ENCODE measurements at places on chromosomes 1 and 21.

DNA sequence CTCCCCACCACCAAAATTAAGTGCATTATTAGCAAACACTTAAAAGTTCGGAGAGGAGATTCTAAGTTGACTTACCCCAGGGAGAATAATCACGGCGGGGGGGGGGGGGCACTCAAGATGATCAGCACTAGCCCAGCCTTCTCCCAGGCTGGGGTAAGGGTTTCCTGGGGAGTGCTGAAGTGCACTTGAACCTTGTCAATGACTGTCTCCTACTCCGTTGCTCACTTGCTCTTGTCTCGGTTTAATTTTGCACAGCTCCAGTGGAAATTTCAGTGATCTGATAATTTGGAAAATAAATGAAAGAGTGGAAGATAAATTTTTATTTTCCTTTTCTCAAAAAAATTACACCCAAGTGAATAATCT is 59.2 kb downstream of the PBX1 start:
- no peak for DNase-seq

- no peak for DNase-seq
These were observed 39.5 kb upstream of the FAM20B start for GRCh38 chr1:178986204-178986603.

GRCh38 chr1:216960716-216961115 is 237.5 kb upstream of the ESRRG start:
- DNase-seq: no peak

GRCh38 chr1:89877756-89878155 is 56.9 kb downstream of the LRRC8D start:
- DNase-seq: no peak

DNA sequence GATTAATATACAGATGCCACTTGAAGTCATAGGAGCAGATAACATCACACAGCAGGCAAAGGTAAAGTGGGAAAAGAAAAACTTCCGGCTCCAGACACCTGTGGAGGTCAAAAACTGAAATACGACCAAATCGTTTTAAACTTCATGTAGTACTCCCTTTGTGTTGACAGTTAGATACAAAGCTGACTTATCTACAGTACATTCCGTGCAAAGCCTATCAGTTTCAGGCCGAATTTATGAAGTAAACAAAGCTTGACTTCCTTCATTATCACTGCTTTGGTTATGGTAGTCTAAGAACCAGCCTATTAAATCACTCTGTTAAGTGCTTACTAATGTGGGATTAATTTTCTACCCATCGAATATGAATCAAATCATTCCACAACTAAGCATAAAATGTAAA is 156.3 kb downstream of the SMYD3 start:
- DNase-seq: no peak

DNA sequence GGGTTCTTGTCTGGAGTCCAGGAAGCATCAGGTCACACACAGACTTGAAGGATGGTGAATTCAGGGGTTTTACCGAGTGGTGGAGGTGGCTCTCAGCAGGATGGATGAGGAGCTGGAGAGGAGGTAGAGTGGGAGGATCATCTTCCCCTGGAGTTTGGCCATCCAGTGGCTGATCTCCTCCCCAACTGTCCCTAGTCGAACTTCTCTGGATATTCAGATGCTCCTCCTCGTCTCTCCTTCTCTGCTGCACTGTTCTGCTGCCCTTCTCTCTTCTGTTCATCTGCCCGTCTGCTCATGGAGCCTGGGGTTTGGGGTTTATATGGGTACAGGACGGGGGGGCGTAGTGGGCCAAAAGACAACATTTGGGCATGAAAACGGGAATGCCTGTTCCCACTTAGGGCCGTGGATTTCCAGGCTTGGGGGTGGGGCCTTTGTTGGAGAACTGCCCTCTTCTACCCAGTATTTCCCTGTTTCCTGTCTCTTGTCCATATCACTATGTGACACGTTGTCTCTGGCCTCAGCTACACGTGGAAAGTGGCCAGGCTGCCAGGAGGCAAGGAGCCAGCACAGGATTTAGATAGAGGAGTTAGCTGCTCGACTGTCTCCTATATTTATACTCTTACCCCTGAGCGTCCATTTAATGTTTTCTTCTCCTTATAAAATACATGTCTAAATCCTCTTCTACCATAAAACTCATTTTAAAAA is 76.7 kb downstream of the SIPA1L2 start:
- DNase-seq: no peak

DNA sequence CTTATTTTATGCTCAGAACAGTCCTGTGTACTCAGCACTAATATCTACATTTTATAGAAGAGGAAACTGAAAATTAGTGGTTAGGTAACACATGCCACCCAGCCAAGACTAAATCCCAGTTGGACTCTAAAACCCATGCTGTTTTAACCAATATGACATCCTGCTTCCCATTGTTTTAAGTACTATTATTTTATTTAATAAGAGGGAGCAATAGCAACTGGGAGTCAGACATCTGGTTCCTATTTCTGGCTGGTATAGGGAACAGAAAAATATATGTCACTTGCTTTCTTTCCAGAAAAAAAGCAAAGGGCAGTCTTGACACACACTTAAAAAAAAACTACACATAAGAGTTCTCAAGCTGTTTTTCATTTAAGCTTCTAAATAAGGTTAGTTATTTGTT is 11.9 kb downstream of the KLHL12 start:
- no peak for DNase-seq

DNA sequence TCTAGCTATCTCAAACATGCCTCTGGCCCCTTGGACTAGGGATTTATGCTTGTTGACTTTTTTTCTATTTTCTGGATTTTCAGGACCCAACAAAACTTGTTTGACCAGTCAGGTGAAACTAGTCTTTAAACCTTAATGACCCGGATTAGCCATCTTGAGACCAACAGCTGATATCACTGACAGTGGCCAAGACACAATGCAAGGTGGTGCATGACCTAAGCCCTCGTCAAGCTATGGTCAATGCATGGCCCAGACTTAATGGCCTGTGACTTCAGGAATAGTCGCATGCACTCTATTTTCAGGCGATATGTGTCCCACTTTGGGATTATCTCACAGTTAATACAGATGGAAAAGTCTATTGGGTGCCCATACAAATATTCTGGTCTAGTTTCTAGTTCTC is 190.4 kb downstream of the ZBTB18 start:
- DNase-seq: no peak

GRCh38 chr1:15866721-15867201 is 19.3 kb downstream of the SPEN start:
- no peak for DNase-seq

DNA sequence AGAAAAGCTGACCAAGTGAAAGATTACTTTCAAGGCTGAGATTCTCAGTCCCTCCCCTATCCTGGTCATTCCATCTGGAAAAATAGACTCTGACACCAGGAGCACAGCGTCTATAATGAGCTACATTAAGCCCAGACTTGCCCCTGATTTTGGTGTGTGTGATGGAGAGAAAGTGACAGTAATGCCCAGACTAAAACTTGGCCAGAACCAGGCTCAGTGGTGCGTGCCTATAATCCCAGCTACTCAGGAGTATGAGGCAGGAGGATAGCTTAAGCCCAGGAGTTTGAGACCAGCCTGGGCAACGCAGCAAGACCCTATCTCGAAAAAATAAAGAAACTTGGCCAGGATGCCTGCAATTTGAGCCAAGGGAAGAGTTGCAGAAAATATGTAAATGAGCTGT is 15.9 kb downstream of the PLEKHA6 start:
- DNase-seq: no peak

GRCh38 chr21:36163750-36164741 is 7.4 kb downstream of the DOP1B start:
- DNase-seq: no peak

DNA sequence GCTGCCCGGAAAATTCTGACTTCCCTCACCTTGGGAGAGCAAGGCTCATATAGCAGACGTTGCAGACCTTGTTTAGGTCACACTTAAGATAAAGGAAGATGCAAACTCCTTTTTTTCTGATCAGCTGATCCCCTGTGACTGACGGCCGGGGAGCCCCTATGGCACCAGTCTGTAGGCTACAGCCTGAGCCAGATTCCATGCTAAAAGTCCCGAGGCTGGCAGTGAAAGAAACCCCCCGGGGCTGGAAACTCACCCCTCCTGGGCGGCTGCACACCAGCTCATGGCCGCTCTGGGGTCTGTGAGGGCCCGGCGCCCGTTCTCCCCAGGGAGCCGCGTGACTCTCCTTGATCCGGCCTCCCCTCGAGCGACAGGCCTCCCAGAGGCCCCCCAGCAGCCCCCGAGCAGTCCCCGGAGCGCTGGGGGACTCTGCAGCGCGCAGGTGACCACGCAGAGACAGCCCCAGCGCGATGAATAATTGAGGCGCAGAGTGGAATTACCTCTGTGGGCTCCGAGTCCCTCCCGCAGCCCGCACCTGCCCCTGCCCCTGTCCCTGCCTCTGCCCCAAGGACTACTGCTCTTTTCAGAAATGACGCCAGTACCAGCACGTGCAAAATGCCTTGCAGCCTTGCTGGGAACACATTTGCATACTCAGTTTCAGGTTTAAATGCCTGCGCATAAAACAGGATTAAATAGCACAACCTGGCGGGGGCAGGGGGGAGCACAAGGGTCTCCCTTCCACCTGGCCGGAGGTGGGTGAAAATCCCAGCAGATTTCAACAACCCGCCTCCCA is 62.6 kb upstream of the CLDN14 start:
- DNase-seq: no peak

DNA sequence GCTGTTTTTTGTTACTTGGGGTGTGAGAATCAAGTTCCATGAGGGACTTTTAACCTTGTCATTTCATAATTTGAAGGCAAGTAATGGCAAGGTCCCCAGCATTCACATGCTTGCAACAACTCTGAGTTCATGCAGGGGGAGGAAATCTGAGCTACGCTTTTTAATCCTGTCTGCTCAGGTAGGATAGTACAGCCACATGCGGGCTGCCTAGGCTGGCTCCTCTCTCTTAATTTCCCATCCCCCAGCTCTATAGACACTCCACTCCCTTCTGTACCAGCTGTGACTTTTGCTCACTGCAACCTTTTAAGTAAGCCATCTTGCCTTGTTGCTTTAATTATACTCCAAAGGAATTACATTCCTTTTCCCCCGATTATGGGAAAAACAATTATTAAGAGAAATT is 30.1 kb downstream of the PTGFR start:
- no peak for DNase-seq

DNA sequence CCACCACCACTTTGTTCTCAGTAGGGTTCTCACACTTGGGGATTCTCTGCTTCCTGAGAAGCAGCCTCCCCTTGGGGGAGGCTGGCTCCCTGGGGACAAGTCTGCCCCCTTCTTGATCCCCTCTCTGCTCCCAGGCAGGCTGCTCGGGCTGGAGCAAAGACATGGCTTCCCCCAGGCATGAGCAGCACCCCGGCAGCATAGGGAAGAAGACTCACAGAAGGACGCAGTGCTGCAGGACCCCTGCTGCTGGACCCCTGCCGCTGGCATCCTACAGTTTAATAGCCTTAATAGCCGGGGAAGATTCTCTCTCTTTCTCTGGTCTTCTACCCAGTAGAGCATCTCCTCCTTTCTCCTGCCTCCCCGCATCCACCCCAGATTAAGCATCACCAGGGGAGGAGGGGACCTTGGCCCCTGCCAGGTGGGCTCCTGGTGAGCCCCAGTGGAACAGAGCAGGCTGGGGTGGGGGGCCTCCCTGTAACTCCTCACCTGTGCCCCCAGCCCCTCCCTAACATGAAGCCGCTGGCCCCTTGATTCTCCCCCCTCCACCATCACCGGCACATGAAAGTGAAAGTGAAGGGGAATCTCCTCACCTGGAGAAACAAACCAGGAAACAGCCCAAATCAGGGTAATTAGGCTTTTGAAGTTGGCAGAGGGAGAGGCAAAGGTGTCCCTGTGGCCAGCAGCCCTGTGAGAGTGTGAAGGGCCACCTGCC is 2.5 kb downstream of the WNT3A start:
- DNase-seq: no peak

GRCh38 chr1:208024406-208024805 is 113.5 kb upstream of the CD34 start:
- no peak for DNase-seq

- DNase-seq: no peak
These were observed 9.0 kb downstream of the CD2 start for GRCh38 chr1:116763116-116763786.

- DNase-seq: no peak
These were observed 150.3 kb downstream of the TIAM1 start for GRCh38 chr21:31193761-31194160.

DNA sequence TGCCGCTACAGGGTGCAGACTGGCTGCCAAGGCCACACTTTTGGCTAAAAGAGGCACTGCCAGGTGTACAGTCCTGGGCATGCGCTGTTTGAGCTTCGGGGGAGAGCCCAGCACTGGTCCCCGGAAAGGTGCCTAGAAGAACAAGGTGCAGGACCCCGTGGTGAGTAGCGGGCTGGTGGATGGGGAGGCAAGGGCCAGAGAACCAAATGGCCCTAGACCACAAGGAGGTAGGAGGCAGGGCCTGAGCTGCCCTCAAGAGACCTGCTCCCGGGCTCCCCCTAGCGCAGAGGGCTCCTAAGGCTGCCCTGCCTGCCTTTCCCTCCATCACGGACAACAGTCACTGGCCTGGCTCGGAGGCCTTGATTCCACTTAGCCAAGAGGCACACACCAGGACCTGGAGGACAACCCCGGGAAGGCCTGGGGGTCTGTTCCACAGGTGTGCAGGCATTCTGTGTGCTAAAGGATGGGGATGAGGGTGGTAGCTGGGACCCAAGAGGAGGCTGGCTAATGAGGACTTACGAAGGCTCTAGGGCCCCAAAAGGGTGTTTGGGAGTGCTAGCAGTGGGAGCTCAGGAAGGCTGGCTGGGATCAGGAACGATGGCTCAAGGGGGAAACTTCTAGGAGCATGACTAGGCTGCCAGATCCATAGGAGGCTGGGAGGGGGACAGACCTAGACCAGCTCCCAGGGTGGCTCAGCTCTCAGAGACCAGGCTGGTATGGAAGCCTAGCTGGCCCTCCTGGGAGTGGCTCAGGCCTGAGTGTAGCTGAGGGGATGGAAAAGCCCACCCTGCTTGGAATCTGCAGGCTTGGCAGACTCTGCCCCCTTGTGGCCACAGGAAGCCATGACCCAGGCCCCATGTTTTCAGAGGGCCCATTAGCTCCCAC is 742 bp downstream of the ARTN start:
- DNase-seq: no peak

GRCh38 chr1:180213401-180214170 is 16.5 kb upstream of the LHX4 start:
- DNase-seq: no peak

- no peak for DNase-seq
These were observed 21.7 kb downstream of the ARHGEF10L start for GRCh38 chr1:17561247-17561548.

DNA sequence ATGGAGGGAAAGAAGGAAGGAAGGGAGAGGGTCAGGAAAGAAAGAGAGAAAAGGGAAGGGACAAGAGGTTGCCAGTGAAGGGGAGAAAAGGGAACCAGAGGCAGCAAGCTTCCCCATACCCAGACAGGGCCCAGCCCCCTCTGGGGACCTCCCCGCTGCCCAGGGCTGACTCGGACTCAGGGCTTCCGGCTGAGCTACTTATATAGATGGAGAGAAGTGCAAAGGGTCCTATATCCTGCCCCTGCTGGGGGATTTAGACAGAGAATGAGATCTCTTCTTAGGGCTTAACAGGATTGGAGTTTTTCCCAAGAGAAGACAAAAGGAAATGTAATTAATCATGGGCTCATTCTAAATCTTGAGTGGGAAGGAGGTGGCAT is at the start of gene ETV3L:
ETV3L (minus strand) TSS at position 176 of the 377 bp plus-strand sequence. CDS start 285 bp downstream, outside the sequence.
- DNase-seq: no peak

- DNase-seq: no peak
These were observed 759 bp downstream of the AMPD2 start for GRCh38 chr1:109620401-109620791.
